KG1 (cell line): ENCODE measurements at places on chromosomes 16 and 17.

- no peak for DNase-seq
These were observed 19.2 kb downstream of the PRKCB start for GRCh38 chr16:23855010-23855409.

GRCh38 chr17:81794509-81794908 is 9.4 kb upstream of the GCGR start:
- DNase-seq: no peak

GRCh38 chr16:52492789-52493357 is 54.1 kb downstream of the TOX3 start:
- no peak for DNase-seq

DNA sequence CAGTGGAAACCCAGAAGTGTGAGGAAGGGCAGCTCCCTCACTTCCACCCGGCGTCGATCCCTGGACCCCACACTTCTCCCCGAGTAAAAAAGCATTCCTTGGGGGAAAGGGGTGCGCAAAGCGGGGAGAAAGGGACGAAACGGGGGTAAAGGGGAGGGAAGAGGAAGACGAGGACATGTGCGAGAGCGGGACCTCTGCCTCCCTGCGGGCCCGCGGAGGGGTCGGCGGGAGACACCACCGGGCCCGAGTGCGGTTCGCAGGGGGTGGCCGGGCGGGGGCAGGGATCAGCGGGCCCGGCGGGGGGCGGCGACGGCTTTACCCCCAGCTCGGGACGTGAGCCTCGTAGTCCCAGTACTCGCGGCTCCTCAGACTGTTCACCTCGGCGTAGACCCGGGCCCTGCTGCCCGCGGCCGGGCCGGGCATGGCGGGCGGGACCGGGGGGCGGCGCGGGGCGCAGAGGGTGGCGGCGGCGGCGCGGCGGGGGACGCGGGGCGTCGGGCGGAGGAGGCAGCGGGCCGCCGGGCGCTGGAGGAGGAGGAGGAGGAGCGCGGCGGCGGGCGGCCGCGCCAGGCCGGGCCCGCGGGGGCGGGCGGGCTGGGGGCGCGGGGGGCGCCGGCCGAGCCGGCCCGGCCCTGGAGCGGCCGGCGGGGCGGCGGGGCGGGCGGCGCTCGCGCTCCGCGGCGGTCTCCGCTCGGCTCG is 443 bp downstream of the CSNK2A2 start:
- DNase-seq: no peak

DNA sequence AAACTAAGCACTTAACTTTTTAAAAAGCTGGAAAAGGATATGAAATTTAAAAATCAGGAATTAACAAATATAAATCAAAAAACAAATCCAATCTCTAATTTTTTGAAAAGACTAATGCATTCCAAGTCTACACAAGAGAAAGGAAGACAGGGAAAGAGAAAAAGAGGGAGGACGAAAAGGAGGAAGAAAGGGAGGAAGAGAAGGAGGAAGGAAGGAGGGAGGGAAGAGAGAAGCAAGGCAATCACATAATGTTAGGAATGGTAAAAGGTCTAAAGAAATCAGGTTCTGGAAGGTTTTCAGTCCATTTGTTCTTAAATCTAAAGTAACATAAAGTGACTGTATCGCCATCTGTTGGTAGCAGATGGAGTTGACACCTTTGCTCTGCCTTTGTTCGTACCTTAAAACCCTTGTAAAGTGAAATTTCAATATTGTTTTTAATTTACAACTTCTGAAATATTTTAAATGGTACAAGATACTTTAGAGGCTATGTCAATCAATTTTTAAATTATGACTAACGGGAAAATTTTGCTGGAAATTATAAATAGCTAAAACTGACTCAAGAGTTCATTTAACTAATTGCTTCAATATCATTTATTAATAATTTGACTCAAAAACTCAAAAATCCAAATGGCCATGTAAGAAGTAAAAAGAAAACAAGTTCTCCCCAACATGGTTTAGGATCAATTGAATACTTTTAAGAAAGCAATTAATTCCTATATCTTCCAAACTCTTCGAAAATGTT is 20.4 kb upstream of the CDYL2 start:
- DNase-seq: peak; percentile 59

DNA sequence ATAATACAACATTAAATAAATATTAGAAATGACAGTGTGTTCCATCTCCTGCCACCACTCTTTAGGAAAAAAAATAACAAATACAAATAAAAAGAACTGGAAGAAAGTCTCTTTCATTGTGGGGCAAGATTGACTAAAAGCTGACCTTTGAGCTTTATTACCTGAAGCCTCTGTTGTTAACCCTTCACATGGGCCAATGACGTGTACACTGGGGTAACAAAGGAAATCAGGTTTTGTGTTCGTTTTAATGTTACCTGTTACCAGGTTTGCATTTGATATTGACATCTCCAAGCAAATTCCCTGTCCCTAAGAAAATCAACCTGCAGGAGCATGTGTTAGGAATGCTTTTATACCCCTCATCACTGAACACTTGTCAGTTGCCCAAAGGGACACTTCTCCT is 39.0 kb downstream of the NLK start:
- no peak for DNase-seq

DNA sequence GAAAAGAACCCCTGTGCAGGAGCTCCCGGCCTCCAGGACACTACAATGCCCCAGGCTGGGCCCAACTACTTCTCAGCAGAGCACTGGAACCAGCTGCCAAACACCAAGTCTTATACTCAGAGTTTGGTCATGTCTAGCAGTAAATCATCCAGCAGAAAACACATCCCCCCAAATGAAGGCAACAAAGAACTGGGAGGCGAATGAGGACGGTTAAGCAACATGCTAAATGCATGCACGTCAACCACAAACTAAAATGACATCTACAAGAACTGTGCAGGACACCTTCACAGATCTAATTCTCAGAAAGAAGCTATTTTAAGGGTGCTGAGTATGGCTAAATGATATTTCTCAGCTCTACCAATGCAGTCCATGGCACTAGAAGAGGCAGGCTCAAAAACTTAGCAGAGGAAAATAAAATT is 7.6 kb upstream of the IRX5 start:
- DNase-seq: no peak

DNA sequence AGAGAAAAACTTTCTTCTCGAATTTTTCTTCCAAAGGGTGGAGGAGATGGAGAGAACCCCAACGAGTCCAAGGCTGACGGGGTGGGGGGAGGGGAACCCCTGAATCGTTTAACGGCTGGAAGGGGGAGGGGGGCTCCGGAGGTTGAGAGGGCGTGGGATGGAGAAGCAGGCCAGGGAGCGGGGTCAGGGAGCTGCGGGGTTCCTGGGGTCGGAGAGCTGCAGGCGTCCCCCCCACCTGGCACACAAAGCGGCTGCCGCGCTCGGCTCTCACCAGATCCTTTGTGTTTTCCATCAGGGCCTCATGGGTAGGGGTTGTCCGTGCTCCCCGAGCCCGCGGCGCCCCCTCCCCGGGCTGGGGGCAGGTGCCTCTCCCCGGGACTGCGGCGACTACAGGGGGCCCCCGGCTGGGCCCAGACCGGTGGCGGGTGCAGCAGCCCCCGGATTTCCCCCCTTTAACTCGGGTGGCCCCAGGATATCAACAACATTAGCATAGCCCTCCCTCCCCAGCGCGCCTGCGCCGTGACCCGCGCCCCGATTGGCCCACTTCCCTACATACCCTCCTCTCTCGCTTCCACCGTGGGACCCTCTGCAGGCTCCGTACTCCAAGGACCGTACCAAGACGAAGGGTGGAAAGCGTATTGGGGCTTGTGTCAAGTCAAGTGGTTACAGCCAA is at the start of gene MBTD1:
MBTD1 (minus strand) TSS at position 486 of the 673 bp plus-strand sequence. CDS start 34,888 bp downstream, outside the sequence.
- peak; percentile 99 for DNase-seq

DNA sequence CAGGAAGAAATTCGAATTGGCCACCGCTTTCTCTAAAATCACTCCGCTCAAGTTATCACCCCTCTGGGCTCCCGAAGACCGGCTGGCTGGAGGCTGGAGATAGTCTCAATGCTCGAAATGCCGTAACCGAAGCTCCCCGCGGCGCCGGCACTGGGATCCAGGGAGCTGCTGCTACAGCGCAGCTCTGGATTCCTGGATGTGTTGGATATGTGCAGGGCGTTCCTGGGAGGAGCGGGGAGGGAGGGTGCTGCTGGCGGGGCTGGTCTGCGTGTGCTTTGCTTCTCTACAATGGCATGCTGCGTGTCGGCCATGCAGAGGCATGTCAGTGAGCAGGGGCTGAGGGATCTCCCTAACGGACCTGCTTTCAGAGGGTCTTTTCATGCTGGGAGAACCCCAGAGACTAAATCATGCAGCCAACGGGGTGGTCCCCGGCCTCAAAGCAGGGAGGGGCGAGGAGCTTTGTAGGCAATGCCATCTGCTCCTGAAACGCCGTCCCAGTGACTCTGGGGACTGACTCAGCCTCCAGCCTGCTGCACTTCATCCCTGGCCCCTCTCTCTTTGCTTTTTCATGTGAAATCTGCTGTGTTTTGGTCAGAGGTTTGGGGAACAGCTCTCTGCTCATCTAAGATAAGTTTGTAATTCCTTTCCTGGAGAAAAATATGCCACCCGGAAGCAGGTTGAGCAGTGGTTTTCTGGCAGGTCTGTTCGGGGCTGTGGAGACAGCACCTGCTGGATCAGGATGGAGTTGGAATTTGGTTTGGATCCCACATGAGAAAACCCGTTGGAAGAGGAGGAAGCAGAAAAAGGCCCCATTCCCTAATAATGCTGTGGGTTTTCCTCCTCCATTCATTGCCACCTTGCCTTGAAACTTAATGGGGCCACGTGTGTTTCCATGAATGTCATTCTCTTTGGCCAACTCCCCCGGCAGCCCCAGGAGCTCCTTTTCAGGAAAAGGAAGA is 311.4 kb downstream of the SEC14L1 start:
- DNase-seq: no peak

- no peak for DNase-seq
These were observed 45.2 kb upstream of the CHMP6 start for GRCh38 chr17:80946449-80946848.

DNA sequence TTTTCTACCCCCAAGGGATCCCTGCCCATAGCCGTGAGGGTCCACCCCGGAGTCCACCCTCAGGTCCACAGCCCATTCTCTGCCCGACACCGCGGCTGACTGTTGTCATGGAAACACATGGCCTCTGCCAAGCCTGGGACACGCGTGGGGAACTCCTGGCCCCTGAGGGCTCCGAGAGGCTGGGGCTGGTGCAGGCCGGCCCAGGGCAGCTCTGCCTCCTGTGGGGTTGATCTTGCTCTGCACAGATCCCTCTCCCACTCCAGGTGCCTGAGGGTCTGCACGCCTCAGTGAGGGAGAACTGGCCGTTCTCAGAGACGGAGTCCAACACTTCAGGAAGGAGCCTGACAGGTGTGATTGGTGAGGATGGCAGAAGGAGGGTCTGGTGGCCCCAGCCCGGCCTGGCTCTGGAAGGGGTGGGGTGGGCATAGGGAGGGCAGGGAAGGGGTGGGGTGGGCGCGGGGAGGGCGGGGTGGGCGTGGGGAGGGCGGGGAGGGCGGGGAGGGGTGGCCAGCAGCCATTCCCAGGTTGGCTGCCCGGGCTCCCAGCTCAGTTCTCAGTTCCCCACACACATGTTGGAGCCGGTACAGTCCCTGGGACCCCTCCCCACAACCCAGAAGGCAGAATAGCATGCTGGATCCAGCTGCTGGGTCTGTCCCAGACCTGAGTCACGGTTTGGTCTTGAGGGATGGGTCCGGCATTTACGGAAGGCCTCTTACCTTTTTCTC is 6.4 kb downstream of the MRPL28 start:
- DNase-seq: no peak

DNA sequence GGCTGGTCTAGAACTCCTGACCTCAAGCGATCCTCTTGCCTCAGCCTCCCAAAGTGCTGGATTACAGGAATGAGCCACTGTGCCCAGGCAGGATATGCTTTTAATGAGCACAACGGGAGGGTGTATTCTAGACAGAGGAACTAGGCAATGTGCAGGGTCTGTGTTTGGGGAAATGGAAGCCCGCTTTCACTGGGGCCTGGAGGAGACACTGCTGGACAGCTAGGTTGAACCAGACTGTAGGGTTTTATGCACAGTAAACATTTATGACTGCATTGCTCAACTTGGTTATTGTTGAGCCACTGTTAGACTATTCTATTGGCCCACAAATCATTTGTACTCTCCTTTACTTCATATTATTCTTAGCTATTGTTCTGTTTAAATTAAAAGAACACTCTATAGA is 10.2 kb upstream of the SIAH1 start:
- no peak for DNase-seq

- DNase-seq: no peak
These were observed 5.7 kb upstream of the SLC38A8 start for GRCh38 chr16:84048270-84048669.

DNA sequence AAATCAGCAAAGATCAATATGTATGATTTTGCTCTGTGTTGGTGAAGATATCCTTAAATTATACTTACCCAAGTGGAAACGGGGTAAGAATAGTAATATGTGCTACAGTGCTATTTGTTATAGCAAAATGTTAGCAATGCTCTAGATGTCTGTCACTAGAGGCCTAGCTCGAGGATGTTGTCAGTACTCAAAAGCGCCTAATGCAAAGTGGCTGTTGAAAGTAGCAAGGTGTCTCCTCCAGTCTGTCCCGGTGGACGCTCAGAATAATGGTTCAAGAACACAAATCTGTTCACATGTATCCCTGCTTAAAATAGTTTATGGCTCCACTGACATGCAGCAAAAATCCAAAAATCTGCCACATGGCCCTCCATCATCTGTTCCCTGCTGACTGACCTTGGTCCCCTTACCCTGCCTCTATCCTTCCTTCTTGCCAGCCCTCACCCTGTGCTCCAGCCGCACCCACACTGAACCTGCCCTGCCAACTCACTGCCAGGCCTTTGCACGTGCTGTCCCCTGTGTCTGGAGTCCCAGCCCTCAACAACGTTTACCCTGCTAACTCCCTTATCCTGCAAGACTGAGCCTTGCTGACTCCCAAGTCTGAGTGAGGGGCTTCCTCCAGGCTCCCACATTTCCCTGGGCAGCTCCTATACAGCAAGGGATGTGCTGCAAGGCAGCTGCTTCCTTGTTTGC is 9.6 kb upstream of the RNF112 start:
- no peak for DNase-seq

GRCh38 chr17:760371-760770 is 8.3 kb upstream of the GEMIN4 start:
- no peak for DNase-seq

DNA sequence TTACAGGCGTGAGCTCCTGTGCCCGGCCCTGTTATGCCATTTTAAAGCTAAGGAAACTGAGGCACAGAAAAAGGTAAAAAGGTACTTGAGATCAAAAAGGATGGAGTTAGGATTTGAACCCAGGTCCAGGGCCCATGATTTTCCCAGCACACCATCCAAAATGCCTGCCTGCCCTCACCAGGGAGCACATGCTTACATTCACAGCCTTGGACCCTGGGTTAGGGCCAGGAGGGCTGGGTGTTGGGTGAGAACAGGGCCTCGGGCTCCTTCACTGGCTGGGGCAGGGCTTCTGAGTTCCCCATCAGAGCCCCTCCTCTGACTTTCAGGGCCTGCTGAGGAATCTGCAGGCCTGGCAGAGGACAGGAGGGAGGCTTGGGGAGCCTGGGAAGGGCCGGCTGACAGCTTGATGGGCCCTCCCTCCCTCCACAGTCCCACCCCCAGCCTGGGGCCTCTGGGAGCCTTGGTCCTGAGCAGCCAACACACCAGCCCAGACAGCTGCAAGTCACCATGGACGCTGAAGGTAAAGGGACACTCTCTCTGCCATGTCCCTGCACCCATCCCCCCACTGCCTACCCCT is at the start of gene QPRT:
QPRT (plus strand) TSS at position 490 of the 577 bp plus-strand sequence; CDS start at position 508, 18 bp downstream.
- DNase-seq: peak; percentile 72
